Cardiac septum (tissue), 1 donor: ENCODE measurements at places on chromosomes 4 and X. TPM values are rescaled to one million over a fixed set of nuclear protein-coding genes. Genes with fewer than 3 reads are reported as not detected.
A peak's percentile ranks its signal among the peaks of the same experiment; 100 is the strongest.

DNA sequence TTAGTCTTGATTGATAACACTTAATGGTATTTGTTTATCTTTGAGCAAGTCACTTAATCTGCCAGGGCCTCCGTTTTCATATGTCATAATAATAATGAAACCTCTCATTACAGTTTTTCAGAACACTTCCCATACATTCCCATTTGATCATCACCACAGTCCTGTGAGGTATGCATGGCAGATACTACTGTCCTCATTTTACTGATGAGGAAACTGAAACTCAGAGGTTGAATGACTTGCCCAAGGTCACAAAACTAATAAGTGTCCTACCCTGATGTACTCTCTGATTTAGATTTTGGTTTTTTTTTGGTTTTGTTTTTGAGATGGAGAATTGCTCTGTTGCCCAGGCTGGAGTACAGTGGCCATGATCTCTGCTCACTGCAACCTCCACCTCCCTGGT is 25.7 kb downstream of the ZFX start:
- DNase-seq: no peak

DNA sequence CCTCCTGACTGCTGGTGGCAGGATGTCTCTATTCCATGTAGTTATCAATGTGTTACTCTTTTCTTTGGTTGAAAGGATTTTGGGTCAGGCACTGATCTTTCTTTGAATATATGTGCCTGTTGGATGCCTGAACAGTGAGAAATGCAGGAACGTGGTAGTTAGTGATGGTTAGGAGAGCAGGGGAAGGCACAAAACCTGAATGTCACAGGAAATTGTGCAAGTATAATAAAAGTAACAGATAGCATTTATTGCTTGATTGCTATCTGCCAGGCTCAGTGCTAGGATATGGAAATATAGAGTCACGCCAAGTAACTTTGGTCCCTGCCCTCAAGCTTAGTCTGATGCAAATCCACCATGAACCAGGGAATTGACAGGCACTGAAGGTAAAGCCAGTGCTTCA is 219.8 kb upstream of the FAT1 start:
- no peak for DNase-seq

DNA sequence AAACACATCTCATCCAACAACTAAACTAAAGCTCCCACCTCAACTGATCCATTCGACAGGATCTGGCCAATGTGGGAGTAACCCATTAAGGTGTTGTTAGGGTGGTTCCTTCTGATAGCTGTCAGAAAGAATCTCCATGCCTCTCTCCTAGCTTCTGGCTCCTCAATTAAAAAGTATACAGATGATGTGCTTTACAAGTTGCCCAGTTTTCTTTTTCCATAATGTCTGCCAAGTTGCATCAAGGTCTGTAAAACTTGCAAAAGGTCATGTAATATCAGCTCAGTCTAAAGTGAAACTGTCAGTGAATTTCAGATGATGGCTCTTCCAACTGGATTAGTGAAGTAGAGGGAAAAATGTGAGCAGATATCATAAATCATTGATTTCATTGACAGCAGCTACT is 191.8 kb downstream of the RAB28 start:
- no peak for DNase-seq

DNA sequence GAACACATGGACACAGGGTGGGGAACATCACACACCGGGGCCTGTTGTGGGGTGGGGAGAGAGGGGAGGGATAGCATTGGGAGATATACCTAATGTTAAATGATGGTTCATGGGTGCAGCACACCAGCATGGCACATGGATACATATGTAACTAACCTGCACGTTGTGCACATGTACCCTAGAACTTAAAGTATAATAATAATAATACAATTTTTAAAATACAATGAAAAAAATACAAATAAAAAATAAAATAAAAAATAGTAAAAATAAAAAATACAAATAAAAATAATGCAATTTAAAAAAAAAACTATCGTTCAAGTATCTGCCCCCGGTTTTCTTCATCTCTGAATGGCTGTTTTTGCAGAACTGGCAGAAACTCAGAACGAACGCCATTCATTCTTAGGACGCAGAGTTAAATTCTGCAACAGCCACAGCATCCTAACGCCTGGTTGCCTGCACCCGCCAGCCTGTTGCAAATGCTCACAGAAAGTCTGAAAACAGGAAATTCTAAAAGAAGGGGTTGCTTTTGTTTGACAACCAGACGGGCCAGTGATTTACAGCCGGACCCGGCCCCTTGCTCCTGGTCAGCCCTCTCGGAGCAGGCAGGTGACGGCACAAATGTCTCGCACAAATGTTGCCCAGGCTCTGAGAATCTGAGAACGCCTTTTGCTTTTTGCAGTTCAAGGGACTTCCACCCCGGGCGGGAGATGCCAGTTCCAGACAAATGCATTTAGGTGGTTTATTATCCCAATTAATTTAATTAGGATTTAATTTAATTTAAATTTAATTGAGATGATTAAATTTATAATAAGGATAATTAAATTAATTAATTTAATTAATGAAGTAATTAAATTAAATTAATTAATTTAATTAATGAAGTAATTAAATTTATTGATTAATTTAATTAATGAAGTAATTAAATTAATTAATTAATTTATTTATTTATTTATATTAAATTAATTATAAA is 47.8 kb downstream of the CRLF2 start:
- DNase-seq: no peak

DNA sequence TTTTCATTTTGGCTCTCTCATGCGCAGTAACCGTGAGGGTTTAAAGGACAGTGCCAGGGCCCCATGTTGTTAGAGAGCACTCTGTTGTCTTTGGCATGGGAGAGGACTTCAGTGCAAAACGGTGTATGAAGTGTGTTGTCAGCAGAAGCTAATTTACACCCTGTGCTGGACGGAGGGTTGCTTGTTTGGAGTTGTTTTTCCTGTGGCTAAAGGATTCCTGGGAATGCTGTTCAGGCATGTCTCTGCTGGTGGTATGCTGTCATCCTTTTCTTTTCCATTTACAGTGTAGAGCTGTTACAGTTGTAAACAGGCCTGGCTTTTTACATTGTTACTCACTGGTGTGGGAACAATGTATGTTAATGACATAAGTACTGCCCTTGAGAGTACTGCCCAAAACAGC is 206.3 kb downstream of the CBR4 start:
- DNase-seq: no peak

DNA sequence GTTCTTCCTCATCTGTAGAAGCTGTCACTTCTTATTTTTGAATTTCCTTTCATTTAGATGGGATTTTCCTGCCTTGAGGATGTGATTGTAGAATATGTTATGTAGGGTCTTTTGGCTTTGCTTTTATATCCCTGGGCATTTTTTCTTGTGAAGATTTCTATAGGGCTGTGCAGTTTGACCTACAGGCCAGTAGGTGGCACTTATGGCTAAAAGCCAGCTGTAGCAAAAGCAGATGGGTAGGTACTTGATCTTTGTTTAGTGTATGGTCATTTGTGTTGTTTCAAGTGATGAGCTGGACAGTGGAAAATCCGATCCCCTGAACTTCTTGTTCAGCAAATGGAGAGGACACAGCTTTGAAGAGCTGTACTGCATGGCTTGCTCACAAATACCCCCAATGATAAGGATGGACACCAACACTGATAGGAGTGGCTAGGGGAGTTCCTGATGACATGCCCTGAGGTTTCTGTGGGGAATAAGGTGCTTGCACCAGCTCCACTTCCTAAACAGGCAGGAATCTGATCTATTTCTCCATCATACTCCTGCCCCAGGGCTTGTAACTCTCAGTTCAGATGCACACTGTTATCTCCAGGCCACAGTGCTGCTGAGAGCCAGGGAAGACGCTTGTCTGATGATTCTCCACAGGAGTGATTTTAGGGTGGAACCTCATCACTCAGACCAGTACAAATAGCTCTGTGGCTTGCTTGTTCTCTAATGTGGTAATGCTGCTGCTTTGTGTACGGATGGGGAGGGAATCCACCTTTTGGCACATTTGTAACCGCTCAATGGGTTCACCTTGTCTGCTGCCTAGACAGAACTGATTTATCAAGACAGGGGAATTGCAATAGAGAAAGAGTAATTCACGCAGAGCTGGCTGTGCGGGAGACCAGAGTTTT is 417.1 kb upstream of the MAGEB16 start:
- no peak for DNase-seq

DNA sequence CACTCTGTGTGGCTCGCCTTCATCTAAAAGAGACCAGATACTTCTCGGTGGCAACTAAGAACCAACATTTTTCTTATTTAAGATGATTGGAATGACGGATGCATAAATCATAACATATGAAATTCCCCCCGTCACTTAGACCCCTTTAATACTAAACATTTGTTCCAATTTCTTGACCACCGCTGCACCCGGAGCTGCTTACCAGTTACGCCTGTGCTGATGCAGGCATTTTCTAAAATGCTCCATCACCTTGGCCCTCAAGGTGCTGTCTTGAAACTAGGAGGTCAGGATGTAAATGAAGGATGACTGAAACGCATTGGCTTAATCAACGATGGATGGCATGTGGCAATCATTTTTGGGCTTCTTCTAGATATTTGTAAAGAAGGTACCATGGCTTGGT is 130.0 kb downstream of the CPZ start:
- no peak for DNase-seq

DNA sequence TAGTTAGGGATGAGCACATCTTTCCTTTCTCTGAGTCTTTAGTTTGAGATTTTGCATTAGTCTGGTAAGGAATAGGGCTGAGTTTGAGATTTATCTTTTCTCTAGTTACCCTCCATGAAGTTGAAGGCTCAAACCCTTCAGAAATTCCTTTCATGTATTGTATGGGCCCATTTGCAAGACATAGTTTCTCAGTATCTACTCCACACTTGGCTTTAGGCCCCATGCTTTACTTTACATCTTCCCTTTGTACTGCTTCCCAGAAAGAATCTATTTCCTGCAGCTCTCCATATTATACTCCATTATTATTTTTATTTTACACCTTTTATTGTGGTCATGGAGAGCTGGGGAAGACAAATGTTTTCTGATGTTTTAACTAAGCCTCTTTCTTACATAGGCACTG is 1038.2 kb downstream of the TECRL start:
- DNase-seq: no peak

GRCh38 chr4:38099020-38099600 is 138.9 kb downstream of the PTTG2 start:
- DNase-seq: no peak

- DNase-seq: peak; percentile 83
Observed at GRCh38 chrX:103831803-103832544, at the start of gene RAB9B. RAB9B (minus strand) TSS chrX:103832257; CDS start chrX:103825784, 6,473 bp downstream.

GRCh38 chr4:111127841-111128240 is 505.0 kb upstream of the PITX2 start:
- DNase-seq: no peak

- peak; percentile 76 for DNase-seq
Observed at GRCh38 chr4:108830509-108831244, 67.8 kb upstream of the ETNPPL start.

DNA sequence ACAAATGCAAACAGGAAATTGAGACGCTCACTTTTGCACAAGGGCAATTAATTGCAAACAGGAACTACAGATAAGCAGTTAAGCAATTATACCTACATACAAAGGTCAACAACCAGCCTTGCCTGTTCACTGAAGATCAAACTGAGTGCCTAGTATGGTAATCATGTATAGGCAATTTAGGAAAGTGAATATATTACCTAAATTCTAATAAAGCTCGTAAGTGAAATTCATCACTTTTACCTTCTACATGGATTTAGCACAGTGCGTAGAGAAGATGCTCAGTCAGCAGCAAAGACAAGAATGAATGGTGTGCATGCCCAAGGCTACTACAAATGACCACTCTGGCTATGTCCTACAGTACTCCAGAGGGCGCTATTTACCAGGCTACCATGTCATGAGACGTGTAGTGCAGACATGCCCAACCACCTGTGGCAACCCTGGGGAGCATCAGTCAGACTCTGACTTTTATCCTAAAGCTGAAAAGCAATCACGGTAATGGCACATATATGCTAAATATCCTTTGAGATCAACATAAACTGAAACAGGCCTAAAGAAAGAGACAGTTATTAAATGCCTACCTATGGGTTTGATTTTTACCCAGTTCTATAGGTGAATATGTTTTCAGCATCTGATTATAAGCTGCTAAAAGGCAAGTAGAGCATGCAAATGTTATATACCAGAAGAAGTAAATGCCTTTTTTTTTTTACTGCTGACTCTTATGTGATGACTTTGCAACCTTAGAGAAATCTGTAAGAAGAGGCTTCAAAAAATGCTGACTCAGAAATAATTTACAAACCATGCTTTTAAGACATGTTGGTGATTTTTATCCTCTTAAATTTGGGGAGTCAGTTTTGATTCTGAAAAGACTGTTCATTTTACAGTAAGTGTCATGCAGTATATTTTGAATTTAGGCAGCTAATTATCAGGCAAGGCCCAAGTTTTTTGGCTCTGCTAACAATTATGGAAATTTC is 178.0 kb downstream of the PPP3CA start:
- no peak for DNase-seq

DNA sequence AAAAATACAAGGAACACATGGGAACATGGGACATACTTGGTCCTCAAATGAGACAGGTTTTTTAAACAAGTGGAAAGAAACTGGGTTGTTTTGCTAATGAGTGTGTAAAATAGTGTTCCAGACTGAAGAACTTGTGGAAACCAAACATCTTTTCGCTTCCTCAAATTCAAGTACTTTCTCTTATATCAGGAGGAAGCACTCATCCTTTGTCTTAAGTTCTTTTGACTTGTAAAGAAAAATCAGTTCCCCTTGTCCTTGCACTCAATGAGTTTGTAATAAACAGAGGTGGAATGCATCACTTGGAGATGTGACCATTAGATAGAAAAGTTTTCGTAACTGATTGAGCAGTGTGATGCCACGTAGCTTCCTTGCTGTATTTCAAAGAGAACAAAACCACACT is 101.1 kb downstream of the PHOX2B start:
- DNase-seq: no peak

GRCh38 chrX:30513284-30513683 is 64.3 kb downstream of the TASL start:
- DNase-seq: no peak

GRCh38 chr4:47646372-47646771 is 161.3 kb downstream of the ATP10D start:
- DNase-seq: no peak

GRCh38 chr4:181688432-181688831 is 554.8 kb upstream of the TENM3 start:
- DNase-seq: no peak

GRCh38 chr4:37995299-37995821 is 35.2 kb downstream of the PTTG2 start:
- no peak for DNase-seq

- no peak for DNase-seq
Observed at GRCh38 chr4:116881077-116881476, 204.3 kb downstream of the TRAM1L1 start.

SPIN2A gene
- 0.30 TPM for total RNA-seq

RBM46 gene
- 0.13 TPM for total RNA-seq

CFAP47 gene
- total RNA-seq: not detected

GSX2 gene
- total RNA-seq: not detected

SPATA4 gene
- total RNA-seq: 0.22 TPM
